ENCODE measurements at places on chromosomes 5 and 9.

DNA sequence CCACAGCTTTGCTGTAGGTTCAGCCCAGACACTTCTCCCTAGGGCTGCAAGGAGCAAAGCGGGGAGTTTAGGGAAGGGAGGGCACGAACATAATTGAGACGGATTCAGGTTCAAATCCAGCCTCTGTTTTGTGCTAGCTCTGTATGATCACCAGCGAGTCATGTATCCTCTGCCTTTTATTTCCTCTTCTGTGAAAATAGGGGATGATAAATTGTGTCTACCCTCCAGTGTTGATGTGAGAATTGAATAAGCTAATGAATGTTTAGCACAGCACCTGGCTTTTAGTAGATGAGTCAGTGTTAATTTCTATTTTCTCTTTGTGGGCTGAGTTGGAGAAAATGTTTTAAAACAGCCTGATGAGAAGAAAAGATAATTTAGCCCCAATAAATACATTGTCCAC lies 6.2 kb downstream of the MLANA start:
- DNase-seq = no peak

GRCh38 chr9:8863069-8863468 lies 1063.5 kb upstream of the DMAC1 start:
- DNase-seq = no peak

DNA sequence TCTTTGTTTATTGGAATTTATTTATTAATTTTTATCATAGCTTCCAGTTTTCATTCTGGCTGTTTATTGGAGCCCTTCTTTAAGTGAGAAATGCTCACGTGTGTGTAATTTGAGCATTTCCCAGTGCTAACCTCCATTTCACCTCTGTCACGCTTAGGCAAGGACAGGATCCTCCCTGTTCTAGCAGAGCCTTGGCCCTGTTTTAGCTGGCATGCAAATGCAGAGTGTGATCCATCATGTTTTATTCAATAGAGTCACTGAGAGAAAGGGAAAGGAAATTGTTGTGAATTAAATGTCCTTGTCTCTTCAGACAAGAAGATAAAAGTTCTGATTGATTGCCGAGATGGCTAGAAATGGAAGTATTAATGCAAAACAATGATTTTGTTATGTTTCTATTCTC lies 137.3 kb upstream of the ACO1 start:
- DNase-seq = no peak

DNA sequence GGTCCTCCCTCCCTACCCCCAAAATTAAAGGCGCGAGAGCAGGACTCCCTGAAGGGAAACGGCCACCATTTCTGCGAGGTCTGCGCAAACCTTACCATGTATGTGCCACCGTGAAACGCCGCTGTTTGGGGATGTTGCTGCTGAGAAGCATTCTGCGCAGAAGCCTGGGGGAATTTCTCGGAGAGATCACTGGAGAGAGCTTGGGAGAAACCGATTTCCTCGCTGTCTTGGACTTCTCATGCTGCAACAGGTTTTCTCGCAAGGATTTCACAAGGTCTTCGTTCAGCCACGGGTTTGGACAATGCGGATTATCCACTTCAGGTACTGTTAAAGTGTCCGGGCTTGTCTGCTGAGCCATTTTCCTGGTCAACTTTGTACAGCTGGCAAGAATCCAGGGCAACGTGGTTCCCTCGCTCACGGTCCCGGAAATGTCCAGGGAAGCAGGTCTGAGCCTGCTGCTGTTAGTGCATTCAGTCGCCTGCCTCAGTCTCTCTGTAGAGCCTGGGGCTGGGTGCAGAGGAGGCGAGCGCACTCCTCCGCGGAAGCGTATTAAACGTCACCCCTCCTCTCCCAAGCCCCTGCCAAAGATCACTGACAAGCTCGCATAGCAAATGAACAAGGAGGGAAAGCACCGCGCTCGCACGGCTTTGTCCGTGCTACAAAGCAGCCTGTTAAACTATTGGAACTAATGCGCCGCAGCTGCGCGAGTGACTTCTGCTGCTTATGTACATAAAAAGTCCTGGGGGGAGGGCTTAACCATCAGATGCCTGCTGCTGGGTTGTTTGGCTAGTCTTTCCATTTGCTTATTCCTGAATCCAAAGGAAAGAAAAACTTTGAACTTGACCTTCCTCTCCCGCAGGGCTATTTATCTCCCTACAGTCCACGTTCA lies 125.1 kb downstream of the PDE4D start:
- no peak for DNase-seq

GRCh38 chr9:90310521-90310876 lies 332.1 kb downstream of the DIRAS2 start:
- DNase-seq = no peak

GRCh38 chr5:62489471-62489870 lies 76.9 kb downstream of the IPO11 start:
- DNase-seq = no peak

GRCh38 chr9:137245450-137246421 lies 4.6 kb downstream of the TUBB4B start:
- no peak for DNase-seq

GRCh38 chr9:85944672-85945071 lies 3.7 kb downstream of the NAA35 start:
- DNase-seq = no peak

DNA sequence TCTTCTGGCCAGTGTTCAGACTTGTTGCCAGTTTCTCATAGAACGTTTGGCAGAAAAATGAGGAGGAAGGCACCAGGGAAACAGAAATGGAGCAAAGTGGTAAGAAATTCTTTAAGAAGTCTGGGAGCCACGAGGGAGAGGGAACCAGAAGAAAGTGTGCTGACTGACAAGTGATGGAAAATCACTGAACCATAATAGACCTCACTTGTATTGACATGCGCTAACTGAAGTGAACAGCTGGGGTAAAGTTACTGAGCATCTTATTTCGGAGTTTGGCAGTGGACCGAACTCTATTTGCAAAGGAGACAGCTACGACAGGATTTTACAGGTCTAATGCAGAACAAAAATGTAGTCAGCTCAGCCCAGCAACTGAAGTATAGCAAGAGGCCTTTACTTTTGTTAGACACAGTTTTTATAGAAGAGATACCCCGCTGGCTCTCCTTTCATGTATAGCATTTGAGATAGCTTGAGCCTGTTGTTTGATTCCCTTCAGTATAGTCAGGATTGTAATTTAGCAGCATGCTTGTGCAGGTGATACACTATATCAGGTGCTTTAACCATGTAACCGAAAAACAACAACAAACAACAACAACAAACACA lies 53.6 kb downstream of the HMHB1 start:
- DNase-seq = no peak

GRCh38 chr9:36194326-36195000 lies 3.7 kb downstream of the CLTA start:
- DNase-seq = no peak

GRCh38 chr5:6603643-6604042 lies 29.2 kb downstream of the NSUN2 start:
- no peak for DNase-seq

DNA sequence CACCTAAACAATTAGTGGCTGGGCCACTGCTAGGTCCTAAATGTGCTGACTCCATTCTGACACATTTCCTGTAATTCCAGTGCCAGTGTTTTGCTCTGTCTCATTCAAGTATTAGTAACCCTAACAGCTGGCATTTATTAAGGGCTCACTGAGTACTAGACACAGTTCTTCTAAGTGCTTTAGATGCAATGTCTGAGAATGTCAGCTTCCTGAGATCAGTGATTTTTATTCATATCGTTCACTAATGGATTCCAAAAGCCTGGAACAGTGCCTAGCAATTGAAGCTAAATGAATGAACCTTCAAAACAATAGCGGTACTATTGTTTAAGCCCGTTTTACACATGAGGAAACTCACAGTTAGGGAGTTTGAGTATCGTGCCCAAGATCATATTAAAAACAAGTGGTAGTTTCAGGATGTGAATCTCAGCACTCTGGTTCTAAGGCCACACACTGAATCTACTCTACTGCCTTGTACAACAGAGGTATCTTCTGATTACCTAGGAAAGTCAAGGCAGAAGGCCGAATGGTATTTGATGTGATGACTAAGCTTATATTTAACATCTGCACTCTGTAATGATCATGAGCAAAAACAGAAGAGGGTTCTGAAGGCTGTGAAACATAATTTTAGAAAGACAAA lies 304.0 kb downstream of the PJA2 start:
- no peak for DNase-seq

DNA sequence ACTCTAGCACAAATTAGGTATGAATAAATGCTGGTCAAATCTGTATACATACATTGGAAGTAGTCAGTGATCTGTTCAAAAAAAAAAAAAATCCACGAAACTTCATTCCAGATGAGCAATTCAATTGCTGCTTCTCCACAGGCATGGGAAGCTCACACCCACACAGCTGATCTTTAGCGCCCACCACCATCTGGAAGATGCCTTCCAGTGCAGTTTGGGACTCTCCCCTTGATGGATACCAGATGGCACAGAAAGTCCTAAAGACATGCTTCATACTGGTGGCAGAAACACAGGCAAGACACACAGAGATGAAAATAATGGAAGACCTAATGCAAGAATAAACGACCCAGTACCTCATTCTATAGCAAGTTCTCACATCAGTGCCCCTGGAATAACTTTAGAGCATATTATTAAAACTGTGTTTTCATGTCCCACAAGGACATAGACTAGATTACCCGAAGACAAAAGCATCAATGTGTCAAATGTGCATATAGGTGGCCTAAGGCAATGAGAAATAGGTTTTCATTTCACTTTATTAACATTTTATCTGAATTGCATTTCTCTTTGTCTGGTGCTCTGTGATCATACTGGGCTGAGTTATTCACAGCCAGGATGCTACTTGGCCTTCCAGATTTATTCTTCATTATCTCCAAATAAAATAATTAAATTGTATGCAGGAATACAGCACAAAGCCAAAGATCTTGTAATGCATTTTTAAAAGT lies 135.4 kb upstream of the TAS2R1 start:
- DNase-seq = no peak

DNA sequence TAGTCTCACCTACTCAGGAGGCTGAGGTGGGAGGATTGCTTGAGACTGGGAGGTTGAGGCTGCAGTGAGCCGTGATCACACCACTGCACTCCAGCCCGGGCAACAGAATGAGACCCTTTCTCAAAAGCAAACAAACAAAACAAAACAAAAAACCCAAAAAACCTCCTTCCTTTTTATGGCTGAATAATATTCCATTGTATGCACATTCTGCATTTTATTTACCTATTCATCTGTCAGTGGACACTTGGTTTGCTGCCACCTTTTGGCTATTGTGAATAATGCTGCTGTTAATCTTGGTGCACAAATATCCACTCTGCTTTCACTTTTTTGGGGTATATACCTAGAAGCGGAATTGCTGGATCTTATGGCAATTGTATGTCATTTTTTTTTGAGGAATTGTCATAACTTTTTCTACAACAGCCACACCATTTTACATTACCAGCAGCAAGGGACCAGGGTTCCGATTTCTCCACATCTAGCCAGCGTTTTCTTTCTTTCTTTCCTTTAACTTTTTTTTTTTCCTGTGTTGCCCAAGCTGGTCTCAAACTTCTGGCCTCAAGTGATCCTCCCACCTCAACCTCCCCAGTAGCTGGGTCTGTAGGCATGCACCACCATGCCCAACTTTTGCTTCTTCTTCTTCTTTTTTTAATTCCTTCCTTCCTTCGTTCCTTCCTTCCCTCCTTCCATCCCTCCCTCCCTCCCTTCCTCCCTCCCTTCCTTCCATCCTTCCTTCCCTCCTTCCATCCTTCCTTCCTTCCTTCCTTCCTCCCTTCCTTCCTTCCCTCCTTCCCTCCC lies 30.6 kb downstream of the NKX2-5 start:
- DNase-seq = no peak

DNA sequence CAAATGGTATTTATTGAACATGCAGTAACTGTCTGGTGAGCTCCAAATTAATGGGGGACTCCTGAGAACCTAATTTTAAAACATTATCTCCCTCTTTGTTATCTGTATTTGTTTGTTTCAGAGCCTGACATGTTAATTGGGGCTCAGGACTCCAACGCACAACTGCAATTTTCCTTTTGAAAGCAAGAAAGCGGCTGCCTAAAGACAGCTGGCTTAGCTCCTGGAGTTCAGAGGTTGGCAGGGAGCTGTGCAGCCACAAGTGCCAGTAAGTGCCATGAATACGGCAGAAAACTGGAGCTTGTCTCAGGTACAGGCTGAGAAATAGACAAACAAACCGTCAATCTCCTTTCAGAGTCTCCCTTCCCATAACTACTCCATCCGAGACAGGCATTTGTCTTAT lies 80.9 kb downstream of the PPP2R2B start:
- no peak for DNase-seq

DNA sequence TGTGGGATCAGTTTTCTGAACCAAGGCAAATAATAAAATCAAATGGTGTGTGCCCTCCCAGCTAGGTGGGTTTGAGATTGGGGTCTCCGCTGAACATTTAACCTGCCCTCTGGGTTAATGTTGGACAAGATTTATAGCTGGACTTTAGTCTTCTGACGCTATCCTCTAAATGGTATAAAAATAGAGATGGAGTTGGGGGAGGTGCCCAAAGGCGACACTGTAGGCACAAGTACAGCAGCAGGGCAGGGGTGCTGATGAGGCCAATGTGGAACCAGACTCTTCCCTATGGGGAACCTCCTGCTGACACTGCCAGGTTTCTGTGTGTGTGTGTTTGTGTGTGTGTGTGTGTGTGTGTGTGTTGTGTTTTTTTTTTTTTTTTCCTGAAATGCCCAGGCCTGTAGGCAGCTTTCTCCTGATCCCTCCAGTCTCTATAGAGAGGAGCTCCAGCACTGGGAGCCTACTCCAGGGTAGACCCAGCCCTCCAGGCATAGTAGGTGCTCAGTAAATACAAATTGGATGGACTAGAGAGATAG lies 37.9 kb downstream of the PCDH1 start:
- no peak for DNase-seq

- DNase-seq = no peak
These were observed 199.4 kb downstream of the MED10 start for GRCh38 chr5:6178846-6179532.

DNA sequence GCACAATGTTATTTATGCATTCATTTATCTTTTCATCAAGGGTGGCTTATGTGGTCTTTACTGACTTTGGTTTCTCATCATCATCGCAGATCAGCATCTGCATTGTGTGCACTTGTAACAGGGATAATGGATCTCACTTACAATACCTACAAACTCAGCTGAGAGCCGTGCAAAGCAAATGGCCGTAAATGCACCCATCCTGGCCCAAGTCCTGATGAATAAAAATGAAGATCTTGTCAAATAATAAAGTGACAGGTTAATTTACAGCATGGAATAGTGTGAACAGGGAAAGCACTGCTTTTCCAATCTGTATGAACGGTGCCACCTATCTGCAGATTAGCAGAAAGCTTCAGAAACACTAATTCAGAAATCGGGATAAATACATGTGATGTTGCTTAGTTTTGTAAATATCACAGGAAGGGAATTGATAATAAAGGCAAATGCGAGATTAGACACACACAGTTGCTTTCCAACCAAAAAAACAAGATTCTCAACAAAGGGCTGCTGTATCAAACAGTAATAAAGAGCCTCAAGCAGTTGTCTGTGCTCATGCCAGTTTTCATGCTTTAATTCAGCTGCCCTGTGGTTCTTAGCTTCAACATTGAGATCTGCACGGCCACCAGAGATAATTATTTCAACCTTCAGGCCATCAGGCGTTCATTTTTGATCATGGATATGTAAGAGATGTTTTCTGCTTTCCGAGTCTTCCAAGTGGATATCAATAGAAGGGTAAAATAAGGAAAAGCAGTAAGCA lies 153.4 kb upstream of the POU5F2 start:
- DNase-seq = no peak

All from stimulated activated CD8-positive, alpha-beta memory T cell treated with anti-CD3 and anti-CD28 coated beads, Interleukin-2, amount 100 ng/mL, for 1 hour (primary cell).